ENCODE measurements at places on chromosomes 5 and 9.

DNA sequence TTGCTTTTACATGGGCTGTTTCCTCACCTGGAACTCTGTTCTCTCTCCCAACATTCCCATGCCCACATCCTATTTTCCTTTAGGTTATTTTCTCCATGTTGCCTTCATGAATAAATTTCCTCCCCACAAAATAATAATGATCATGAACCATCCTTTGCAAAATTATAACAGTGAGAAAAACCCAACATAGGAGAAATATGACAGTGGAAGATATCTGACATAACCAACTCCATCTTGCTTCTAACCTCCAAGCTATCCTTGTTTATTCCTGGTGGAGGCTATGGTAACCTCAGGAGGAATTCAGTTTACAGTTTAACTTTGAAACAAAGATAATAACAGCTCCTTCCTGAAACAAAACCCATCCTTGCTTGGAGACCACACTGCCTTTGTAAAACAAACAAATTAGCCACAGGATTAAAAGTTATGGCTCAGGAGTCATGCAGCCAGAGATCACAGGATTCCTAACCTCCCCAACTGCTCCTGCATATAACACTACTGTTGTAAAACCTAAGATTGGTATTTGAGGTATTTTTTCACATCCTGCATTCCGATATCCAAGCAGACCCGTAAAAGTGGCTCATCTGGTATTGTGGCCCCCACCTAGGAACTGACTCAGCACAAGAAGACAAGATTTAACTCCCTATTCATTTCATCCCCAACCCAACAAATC lies 212.4 kb downstream of the TRIM32 start:
- no peak for DNase-seq

GRCh38 chr5:76601470-76601869 lies 21.7 kb downstream of the F2RL2 start:
- no peak for DNase-seq

DNA sequence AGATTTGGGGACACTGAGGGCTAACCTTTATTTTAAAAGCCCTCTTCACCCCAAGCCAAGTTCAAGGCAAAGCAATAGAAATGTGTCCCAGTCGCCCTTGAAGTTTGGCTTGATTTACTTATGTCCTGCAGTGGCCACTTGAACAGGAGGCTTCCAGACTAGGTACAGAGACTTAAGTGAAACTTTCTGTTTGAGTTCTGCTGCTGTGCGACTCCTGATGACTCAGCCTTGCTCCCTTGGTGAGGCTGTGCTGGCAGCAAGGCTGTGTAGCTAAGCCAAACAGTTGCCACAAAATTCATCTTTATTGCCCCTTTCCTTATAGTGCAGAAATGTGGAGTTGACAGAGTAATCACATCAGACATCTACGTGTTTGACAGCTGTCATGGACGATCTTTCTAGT lies 68.8 kb upstream of the NTRK2 start:
- DNase-seq, result no peak

DNA sequence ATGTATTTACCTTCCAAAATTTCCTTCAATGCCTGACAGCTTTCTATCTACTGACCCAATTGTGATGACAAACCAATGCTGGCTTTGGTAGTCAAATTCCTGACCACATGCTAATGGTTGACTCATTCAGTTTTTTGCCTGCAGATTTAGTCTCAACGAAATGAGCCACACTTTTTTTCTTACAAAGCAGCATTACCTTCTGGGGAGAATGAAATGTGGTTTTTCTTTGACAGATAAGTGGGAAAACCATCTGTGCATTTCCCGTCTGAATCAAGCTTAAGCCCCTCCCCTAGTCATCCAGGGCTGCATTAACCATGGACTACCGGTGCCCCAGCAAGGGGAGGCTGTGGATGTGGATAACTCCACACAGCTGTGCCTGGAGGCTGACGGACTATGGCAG lies 99.6 kb upstream of the TAF11L2 start:
- DNase-seq, result no peak

GRCh38 chr9:87269296-87270176 lies 228.1 kb upstream of the DAPK1 start:
- no peak for DNase-seq

GRCh38 chr5:74995926-74996325 lies 56.4 kb downstream of the GCNT4 start:
- no peak for DNase-seq

DNA sequence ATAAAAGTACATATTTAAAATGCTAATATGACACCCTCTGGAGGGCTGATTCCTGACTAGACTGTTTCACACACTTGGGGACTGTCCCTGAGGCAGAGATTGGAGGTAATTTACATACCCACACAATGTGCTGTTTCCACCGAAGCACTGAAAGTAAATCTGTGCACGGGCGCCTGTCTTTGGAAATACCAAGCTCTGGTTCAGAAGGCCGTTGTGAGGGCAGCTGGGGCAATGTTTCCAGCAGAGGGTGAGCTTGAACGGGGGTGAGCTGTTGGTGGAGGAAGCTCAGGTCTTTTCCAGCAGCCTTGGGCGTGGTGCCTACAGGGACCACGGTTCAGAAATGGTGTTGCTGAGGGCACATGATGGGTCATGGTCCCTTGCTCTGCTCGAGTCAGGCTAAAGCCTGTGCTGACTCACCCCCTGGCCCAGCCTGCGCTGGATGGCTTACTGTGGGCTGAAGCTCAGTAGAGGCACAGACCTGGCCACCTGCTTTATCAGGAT lies 25.8 kb upstream of the HMCN2 start:
- no peak for DNase-seq

DNA sequence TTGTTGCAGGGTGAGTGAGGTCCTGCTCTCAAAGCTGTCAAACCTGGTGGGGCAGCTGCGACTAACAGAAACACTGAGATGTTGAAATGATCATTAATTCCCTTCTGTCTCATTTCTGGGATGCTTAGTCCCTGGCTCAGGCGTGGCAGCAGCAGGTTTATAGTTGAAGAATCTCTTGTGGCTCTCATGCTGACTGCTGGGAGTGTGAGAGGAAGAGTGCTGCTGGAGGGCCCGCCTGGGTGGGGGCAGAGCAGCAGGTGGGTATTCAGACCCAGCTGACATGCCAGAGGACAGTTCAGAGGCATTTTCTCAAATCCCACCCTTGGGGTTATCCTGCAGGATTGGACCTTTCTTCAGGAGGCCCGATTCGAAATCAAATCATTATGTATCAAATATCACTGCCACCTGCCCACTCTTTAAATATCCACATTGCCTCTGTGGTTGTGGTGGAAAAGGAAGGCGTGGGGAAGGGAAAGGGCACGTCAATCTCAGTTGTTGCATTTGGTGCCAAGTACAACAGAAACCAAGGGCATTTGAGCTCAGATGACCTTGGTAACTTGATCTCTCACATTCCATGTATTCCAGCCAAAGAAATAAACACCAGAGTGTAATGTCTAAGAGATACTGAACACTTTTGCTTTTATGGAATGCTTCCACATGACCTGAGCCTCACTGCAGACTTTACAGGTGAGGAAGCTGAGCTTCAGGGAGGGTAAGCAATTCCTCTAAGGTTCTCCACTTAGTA lies 224.3 kb downstream of the AOPEP start:
- DNase-seq, result no peak

DNA sequence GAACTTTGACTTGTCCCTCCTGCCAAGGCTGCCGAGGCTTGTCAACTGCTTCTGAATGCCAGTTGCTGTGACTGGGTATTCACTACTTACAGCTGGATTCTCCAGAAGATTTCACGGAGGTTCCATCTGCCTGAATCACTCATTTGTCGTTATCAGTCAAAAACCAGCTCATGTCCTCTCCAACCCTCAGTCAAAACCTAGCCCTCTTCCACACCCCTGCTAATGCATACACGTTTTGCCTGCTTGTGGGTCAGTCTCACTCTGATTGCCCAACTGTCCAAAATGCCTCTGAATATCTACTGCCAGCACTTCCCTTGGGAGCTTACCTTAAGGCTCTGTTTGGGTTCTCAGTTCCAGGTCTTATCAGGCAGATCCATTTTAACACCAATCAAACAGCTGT lies 238.6 kb upstream of the TMEM161B start:
- no peak for DNase-seq

GRCh38 chr9:109278216-109278615 lies 42.6 kb downstream of the EPB41L4B start:
- DNase-seq, result no peak

DNA sequence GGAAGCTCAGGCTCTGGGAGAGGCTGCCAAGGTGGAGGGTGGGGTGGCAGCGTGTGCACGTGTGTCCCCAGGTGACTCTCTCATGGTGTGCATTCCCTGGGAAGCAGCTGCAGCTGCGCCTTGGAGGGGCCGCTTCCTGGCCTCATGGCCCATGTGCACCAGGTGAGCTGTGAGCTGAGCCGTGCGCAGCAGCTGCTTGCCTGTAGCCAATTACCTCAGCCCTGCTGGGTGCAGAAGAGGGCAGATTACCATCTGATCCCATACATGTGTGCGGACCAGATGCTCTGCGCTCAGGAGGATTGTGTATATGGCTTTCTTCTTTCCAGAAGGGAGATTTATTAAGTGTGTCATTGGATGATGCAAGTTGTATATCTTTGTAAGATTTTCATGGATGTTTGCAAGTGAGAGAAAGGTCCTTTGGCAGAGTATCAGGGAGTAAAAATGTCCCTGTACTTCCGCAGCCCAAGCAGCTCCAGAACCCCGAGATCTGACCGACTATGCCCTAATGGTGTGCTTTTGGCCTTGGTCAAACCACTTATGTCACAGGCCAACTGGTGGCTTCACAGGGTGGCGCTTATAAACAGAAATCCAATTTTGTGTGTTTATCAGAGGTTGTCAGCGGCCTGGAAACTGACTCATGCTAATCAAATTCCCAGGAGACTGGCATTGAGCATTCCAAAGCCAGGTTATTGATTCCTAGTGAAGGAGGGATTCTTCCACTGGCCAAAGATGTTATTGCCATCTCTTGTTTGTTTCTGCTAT lies 229.3 kb downstream of the GOLPH3 start:
- DNase-seq, result no peak

GRCh38 chr5:153147891-153148623 lies 342.4 kb upstream of the GRIA1 start:
- DNase-seq, result no peak

DNA sequence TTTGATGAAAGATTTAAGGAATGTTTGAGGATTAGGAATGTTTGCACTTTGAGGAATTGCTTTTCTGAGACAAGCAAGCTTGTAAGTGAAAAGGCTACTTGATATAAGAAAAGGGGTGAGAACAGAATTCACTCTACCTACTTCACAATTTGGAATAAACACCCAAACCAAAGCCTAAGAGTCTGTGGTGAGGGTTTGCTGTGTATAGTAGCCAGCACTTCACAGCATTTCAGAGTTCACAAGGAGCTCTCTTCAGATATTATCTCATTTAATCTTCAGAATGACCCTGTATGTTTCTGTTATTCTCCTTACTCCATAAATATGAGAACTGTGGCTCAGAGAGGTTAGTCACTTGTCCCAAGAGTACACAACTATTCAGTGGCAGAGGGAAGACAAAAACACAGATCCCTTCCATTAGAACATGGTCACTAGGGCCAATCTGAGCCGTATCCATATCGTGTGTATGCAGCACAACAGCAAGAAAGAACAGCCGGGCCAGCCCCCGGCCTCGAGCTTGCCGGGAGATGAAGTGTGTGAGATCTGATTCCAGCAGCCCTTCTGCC lies 92.4 kb downstream of the FRMD3 start:
- no peak for DNase-seq

- DNase-seq, result no peak
These were observed 133.7 kb upstream of the NFIL3 start for GRCh38 chr9:91557327-91557726.

DNA sequence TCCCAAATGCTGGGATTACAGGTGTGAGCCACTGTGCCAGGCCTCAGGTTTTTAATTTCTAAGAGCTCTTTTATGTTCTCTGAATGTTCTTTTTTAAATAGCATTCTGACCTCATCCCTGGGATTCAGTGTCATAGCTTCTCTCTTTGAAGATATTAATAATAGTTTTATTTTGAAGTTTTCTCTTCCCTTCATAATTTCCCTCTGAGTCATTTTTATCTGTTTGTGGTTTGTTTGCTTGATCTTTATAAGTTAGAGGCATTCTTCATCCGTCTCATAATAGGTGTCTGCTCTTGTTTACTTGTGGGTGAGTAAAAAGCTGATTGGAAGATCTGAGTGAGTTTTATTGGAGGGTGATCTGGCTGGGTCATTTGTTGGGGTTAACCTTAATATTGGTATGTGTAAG lies 12.5 kb upstream of the MAMDC2 start:
- no peak for DNase-seq

GRCh38 chr5:643351-643801 lies 31.2 kb downstream of the CEP72 start:
- DNase-seq, result no peak

- DNase-seq, result no peak
These were observed 515.8 kb upstream of the COX7C start for GRCh38 chr5:86101966-86102365.

DNA sequence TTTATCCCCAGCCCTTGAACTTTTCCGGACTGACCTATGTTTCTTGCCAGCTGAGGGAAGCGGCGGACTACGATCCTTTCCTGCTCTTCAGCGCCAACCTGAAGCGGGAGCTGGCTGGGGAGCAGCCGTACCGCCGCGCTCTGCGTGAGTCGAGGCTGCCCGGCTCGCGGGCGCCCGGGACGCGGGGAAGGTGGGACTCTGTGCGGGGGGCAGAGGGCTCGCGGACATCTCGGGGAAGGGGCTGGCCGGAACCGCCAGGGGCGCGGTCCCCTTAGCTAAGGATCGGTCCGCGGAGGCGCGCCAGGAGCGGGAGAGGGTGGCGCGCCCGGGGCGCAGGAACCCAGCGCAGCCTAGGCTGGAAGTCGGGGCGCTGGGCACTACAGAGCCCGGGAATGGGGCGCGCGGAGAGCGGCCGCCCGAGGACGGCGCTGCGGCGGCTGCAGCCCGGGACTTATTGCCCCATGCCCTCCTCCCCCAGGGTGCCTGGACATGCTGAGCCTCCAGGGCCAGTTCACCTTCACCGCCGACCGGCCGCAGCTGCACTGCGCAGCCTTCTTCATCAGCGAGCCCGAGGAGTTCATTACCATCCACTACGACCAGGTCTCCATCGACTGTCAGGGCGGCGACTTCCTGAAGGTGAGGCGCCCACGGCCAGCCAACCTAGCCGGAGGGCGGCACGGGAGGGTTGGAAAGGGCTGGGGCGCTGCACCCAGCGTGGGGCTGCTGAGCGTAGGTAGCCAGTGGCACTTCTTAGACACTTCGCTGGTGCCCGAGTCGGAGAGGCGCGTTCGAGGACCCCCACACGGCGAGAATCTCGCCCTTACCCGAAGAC lies 922 bp downstream of the CRHBP start:
- no peak for DNase-seq

DNA sequence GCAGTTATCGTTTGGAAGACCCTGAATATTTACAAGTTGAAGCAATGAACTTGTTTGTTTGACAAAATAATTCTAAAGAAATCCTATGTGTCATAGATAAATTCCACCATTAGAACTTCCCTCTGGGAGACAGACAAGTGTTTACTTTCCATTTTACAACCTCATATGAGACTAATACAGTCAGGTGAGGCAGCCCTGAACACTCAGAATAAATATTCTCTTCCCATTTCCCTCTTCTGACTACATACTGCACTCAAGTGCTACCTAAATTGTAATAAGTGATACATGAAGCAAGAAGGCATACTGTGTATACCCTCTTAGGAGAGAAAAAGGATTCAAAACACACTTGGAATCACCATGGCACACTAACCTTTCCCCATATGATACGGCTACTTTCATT lies 6.8 kb downstream of the RASEF start:
- DNase-seq, result no peak
